ENCODE measurements at places on chromosomes 16 and 17. TPM values are rescaled to one million over a fixed set of nuclear protein-coding genes. Genes with fewer than 3 reads are reported as not detected.

GRCh38 chr16:89545831-89546574 is 14.5 kb upstream of the RPL13 start:
- no peaks in the 10 kb centered on the region for H3K4me1 ChIP-seq
- no peak overlapping the region for H3K4me3 ChIP-seq
- H3K27ac ChIP-seq: no peak overlapping the region

GRCh38 chr16:31301708-31302400 is 42.1 kb downstream of the ITGAM start:
- peak; percentile 52 for DNase-seq
- no peak overlapping the region for H3K27ac ChIP-seq
- no peak overlapping the region for H3K4me3 ChIP-seq
- no peaks in the 10 kb centered on the region for H3K4me1 ChIP-seq

GRCh38 chr17:11924076-11924475 is 73.2 kb downstream of the ZNF18 start:
- H3K27me3 ChIP-seq: no peaks in the 10 kb centered on the region
- peaks cover 6% of the 10 kb centered on the region for H3K4me1 ChIP-seq
- no peak for DNase-seq
- no peak overlapping the region for H3K4me3 ChIP-seq
- no peak overlapping the region for H3K27ac ChIP-seq
- no peaks in the 10 kb centered on the region for H3K36me3 ChIP-seq

DNA sequence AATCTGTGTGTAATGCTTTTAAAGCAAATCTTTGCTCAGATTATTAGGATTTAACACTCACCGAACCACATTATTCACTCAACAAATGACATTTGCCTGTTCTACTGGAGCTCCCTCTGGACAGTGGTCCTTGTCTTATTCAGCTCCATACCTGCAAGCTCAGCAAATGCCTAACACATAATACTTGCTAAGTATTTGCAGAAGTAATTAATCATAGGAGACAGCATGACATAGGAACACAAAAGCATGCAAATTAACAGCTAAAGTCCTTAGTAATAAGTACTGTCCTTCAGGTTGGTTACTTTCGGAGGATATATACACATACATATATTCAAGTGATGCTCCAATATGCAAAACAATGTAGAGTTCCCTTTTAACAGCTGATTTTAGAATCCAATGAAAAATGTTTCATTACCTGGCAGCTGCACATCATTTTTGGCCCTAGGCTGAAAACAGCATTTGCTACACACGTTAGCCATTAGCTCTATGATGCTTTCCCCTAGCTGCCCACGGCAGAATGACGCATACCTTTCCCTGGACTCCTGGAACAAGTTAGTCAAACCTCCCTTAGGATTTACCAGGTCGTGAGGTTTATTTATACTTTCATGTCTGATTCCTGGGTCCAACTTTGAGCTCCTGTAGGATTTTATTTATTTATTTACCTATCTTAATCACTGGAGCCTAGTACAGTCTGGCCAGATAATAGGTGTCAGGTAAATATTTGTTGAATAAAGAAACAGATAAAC is 8.6 kb downstream of the BRD7 start:
- no peak overlapping the region for H3K4me3 ChIP-seq
- H3K27me3 ChIP-seq: no peaks in the 10 kb centered on the region
- H3K36me3 ChIP-seq: peaks cover 56% of the 10 kb centered on the region
- peak overlapping the region; percentile 87 for H3K27ac ChIP-seq
- H3K4me1 ChIP-seq: peaks cover 33% of the 10 kb centered on the region

The TEKT5 gene
- total RNA-seq: not detected

DNA sequence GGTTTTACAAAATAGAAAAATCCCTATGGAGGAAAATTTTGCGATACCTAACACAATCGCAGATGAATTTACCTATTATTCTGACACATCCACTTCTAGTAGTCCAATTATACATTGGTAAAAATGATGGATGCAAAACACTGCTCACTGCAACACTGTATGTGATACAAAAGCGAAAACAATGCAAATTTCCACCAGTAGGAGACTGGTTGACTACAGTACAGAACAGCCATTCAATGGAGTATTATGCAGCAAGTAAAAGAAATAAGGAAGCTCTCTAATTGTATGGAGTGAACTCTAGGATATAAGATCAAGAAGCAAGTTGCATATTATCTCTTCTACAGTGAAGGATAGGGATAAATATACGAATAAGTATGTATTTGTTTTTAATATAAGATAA is 48.5 kb downstream of the SETD6 start:
- H3K4me3 ChIP-seq: no peak overlapping the region
- H3K36me3 ChIP-seq: peaks cover 72% of the 10 kb centered on the region
- DNase-seq: no peak
- H3K27ac ChIP-seq: no peak overlapping the region

GRCh38 chr17:78974635-78975591 is 4.8 kb downstream of the LGALS3BP start:
- H3K27ac ChIP-seq: peak overlapping the region; percentile 70
- peaks cover 14% of the 10 kb centered on the region for H3K4me1 ChIP-seq
- peak overlapping the region; percentile 67 for H3K4me3 ChIP-seq
- DNase-seq: peak; percentile 64
- H3K27me3 ChIP-seq: no peaks in the 10 kb centered on the region
- peaks cover 19% of the 10 kb centered on the region for H3K36me3 ChIP-seq

DNA sequence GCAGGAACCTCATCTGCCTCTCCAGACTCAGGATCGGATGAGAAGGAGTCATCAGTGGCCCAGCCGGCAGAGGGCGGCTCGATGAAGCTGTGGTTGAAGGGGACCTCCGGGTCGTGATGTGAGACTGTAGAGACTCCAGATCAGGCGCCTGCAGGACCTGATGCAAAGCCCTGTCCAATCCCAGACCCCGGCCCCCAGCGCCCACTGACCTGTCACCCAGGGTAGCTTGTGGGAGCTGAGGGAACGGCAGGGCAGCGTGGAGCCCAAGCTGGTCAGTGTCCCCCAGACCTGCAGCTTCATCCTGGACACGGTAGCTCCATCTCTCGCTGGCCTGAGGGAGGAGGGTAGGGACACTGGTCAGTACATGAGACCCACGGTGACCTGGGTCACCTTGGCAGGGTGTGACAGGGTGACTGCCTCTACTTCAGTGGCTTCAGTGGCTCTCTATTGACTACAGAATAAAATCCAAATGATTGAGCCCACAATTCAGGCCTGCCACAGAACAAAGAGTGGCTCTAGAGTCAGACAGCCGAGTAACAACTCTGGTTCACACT is 8.2 kb upstream of the SLC43A2 start:
- H3K4me3 ChIP-seq: no peak overlapping the region
- H3K27ac ChIP-seq: no peak overlapping the region
- no peaks in the 10 kb centered on the region for H3K27me3 ChIP-seq
- no peak for DNase-seq
- no peaks in the 10 kb centered on the region for H3K36me3 ChIP-seq

DNA sequence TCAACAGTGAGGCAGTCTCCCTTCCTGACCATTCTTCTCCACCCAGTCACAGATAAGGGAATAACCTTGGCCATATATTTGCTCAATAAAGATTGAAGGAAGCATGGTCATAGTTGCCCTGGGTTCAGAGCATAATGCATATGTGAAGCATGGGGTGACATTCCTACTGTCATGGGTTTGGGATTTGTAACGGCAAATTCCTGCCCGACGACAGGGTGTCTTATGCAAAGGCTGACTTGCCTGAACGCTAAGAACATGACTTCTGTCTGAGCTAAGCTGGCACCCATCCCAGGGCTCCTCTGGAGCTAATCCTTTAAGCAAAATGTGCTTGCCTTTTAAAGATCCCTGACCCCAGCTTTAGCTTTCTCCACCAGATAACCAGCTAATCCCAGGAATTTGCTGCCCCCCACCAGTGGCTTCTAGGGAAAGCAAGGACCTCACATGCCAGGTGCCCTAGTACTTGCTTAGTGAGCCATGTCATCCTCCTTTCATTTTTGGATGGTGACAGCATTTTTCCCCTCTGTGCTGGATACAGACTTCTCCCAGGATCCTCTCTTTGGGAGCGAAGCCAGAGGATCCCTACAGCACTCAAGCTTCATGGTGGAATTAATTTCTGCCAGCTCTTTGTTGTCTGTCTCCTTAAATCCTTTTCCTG is 11.7 kb downstream of the SLC7A6OS start:
- DNase-seq: peak; percentile 50
- no peaks in the 10 kb centered on the region for H3K27me3 ChIP-seq
- H3K27ac ChIP-seq: peak overlapping the region; percentile 39
- peaks cover 94% of the 10 kb centered on the region for H3K36me3 ChIP-seq

DNA sequence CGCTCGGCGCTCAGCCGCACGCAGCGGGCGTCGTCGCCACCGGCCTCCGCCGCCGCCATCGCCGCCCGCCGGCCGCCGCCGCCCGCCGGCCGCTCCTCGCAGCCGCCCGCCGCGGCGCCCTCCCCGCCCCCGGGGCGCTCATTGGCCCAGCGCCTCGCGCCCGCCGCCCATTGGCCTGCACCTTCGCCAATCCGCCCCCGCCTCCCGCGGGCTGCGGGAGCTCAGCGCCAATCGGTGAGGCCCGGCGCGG is at the start of gene PGP:
Gene PGP (minus strand): TSS at position 122 of the 250 bp plus-strand sequence. CDS start 63 bp downstream, at position 59.
- H3K36me3 ChIP-seq: peaks cover 17% of the 10 kb centered on the region
- peak within 1 kb of the TSS; percentile 77 for H3K4me3 ChIP-seq
- H3K4me1 ChIP-seq: peaks cover 18% of the 10 kb centered on the region
- peak within 1 kb of the TSS; percentile 57 for H3K27ac ChIP-seq

GRCh38 chr17:72359274-72359673 is 238.5 kb downstream of the SOX9 start:
- no peaks in the 10 kb centered on the region for H3K27me3 ChIP-seq
- no peak overlapping the region for H3K27ac ChIP-seq
- no peak for DNase-seq
- H3K36me3 ChIP-seq: peaks cover 5% of the 10 kb centered on the region

DNA sequence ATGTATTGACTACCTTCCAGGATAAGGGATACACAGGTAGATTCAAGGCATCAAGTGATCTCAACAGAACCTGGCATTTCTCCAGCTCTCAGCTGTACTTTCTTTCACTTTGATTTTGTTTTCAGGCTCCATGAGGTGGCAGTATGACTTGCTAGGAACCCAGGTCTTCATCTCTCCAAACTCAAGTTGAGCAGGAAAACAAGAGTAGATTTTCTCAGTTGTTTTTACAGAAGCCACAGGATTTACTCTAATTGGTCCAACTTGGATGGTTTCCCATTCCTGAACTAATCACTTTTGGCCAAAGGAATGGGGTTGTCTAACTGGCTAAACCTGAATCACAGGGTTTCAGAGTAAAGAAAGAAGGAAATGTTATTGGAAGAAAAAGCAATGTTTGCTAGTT is 146.6 kb downstream of the TRIM37 start:
- H3K4me1 ChIP-seq: peaks cover 6% of the 10 kb centered on the region
- no peaks in the 10 kb centered on the region for H3K36me3 ChIP-seq
- no peak overlapping the region for H3K4me3 ChIP-seq
- DNase-seq: peak; percentile 60
- no peaks in the 10 kb centered on the region for H3K27me3 ChIP-seq
- no peak overlapping the region for H3K27ac ChIP-seq

The PLXDC1 gene
- 0.61 TPM for total RNA-seq

DNA sequence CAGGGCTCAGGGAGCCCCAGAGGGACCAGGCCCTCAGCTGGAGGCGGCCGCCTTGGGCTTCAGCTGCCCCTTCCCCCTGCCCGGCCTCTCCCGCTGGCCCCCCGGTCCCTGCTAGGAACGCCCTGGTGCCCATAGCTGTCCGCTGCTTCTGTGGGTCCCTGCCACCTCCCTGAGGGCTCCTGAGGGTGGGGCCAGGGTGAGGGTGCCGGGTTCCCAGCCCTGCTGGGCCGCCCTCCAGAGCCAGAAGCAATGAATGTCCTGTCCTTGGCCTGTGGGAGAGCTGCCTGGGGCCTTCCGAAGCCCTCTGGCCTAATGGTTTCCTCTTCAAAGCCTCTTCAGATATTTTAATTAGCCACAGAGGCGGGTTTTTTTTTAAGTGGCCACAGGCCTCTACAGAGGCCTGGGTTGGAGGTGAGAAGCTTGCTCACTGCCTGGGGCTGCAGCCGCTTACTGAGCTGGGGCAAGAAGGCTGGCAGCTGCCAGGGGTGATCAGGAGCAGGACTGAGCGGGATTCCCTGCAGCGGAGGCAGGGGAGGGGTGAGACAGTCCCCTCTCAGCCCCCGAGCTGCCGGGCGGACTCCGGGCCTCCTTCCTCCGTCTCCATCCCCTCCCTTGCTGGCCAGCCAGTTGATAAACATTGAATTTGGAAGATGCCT is 9.9 kb downstream of the CENPX start:
- H3K4me3 ChIP-seq: no peak overlapping the region
- peaks cover 4% of the 10 kb centered on the region for H3K4me1 ChIP-seq
- H3K27me3 ChIP-seq: no peaks in the 10 kb centered on the region
- H3K36me3 ChIP-seq: peaks cover 18% of the 10 kb centered on the region
- no peak overlapping the region for H3K27ac ChIP-seq

DNA sequence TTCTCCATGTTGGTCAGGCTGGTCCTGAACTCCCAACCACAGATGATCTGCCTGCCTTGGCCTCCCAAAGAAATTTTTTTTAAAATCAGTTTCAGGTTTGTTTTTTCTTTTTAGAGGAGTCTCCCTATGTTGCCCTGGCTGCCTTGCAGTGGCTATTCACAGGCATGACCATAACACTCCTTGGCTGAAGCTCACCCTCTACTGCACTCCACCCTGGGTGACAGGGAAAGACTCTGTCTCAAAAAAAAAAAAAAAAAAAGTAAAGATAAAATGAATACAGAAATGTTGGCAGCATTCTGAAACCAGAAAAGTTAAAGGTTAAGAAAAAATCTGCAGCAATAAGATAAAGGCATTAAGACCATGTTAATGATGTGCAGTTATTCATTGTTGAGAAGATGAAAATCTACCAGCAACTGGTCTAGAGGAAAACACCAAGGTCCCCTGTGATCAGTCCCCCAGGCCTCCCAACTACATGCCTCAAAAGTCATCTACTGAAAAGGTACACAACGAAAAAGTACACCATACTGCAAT is 15.1 kb downstream of the YWHAE start:
- DNase-seq: no peak
- H3K36me3 ChIP-seq: peaks cover 41% of the 10 kb centered on the region
- no peak overlapping the region for H3K4me3 ChIP-seq
- peaks cover 10% of the 10 kb centered on the region for H3K4me1 ChIP-seq
- no peaks in the 10 kb centered on the region for H3K27me3 ChIP-seq
- no peak overlapping the region for H3K27ac ChIP-seq

DNA sequence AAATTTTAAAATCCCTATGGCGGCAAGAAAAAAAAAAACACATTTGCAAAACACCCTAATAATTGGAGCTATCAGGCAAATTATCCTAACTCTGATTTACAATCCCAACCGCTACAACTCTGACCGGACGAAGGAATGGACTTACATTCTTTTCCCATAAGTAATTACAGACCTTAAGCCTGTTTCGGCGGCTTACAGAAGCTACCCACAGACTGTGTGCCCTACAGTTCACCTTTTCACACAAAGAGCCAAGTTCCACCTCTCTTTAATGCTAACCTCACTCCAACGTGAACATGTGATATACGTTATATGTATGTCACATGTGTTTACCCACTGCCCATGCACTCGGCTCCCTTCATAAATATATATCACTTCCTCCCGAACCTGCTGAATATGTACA is 8.7 kb upstream of the MEAK7 start:
- H3K27ac ChIP-seq: no peak overlapping the region
- no peak for DNase-seq

The FBXL16 gene
- 40.5 TPM for total RNA-seq

All from MCF 10A (cell line).